Caco-2 (cell line): ENCODE measurements at places on chromosomes 7 and 10. TPM values are rescaled to one million over a fixed set of nuclear protein-coding genes. Genes with fewer than 3 reads are reported as not detected.

Gene PRKG1
- 0.09 and 0.12 TPM in 2 replicates for total RNA-seq

Gene GJD4
- total RNA-seq, result 0.18 TPM in 1 of 2 replicates, not detected in the other

Gene LIPN
- total RNA-seq, result not detected in 2 replicates

Gene MRM2
- total RNA-seq, result 48.8 and 49.3 TPM in 2 replicates

Gene PRF1
- 0.34 TPM in 1 of 2 replicates, not detected in the other for total RNA-seq

Gene FZD1
- total RNA-seq, result 1.2 and 1.5 TPM in 2 replicates

Gene ENTPD7
- 35.5 and 36.0 TPM in 2 replicates for total RNA-seq

Gene SLC18A3
- total RNA-seq, result not detected in 2 replicates

Gene C10orf105
- total RNA-seq, result not detected in 2 replicates

Gene OR6V1
- not detected in 2 replicates for total RNA-seq

Gene ANKRD22
- total RNA-seq, result not detected in 2 replicates

DNA sequence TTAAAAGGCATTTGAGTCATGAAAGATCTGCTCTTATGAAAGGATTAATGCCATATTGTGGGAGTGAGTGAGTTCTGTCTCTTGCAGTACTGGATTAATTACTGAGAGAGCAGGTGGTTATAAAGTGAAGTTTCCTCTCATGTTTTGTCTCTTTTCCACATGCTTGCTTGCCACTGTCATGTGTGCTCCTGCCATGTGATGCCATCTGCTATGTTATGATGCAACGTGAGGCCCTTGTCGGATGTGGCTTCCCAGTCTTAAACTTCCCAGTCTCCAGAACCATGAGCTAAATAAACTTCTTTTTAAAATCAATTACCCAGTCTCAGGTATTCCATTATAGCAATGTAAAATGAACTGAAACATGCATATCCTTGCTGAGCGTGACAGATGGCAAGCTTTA, 22.7 kb upstream of the TCTN3 start:
- no peak overlapping the region for H3K4me3 ChIP-seq
- H3K27me3 ChIP-seq, result no peaks in the 10 kb centered on the region
- DNase-seq, result no peak
- peaks cover 12% of the 10 kb centered on the region for H3K4me1 ChIP-seq
- no peak overlapping the region for H3K27ac ChIP-seq
- no peaks in the 10 kb centered on the region for H3K36me3 ChIP-seq

DNA sequence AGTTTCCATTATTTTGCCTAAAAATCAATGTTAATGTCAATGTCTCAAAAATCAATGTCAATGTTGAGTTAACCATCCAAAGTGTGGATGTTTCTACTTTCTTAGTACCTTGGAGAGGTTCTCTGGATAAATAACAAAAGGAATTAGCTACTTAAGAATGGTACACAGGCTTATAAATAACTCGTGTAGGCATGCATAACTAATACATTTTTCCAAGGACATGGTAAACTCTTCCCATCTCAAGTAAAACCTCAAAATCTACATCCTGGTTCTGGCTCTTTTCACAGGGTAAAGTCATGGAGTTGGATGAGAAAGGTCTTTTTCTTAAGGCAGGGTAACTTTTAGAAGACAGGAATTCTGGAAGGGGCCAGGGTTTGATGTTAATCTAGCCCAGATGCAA, 59.9 kb downstream of the CAV1 start:
- H3K36me3 ChIP-seq, result no peaks in the 10 kb centered on the region
- H3K27ac ChIP-seq, result no peak overlapping the region
- H3K4me1 ChIP-seq, result peaks cover 10% of the 10 kb centered on the region
- H3K27me3 ChIP-seq, result no peaks in the 10 kb centered on the region

DNA sequence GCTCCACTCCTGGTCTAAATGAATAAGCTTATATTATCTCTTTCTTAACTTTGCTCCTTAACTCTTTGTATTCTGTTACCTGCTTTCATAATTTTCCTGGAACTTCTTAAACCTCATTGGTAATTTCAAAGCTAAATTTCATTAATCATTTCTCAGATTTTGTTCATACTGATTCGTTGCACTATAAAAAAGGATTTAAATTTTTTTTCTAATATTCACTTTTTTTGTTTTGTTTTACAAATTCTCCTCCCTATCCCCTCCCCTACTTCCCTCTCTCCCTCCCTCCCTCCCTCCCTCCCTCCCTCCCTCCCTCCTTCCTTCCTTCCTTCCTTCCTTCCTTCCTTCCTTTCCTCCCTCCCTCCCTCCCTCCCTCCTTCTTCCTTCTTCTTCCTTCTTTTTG, 14.7 kb downstream of the ST7 start:
- no peaks in the 10 kb centered on the region for H3K27me3 ChIP-seq
- DNase-seq, result no peak
- no peaks in the 10 kb centered on the region for H3K4me1 ChIP-seq
- no peak overlapping the region for H3K4me3 ChIP-seq

DNA sequence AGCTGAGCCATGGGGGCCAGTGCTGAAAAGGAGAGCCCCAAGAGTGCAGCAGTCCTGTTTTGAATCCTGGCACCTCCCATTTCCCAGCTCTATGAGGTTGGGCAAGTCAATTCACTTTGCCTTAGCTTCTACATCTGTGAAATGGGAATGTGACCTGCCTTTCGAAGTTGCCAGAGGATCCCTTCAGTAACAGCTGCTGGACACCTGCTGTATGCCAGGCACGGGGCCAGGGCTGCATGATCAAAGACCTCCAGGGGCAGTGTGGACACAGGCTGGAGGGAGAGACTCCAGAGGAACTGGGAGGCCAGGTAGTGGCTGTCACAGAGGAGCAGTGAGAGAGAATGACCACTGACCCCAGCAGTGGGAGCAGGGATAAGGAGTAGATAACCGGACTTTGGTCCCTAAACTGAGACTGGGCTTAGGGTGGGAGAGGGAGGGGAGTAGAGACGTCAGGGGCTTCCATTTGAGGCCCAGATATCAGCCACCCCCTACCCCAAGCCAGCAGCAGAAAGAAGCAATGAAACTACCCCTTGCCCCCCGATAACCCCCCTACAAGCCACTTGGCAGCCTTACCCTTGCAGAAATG, 45.2 kb downstream of the SRRM3 start:
- H3K27me3 ChIP-seq, result no peaks in the 10 kb centered on the region
- no peak for DNase-seq
- no peaks in the 10 kb centered on the region for H3K4me1 ChIP-seq
- H3K27ac ChIP-seq, result no peak overlapping the region
- H3K36me3 ChIP-seq, result no peaks in the 10 kb centered on the region

DNA sequence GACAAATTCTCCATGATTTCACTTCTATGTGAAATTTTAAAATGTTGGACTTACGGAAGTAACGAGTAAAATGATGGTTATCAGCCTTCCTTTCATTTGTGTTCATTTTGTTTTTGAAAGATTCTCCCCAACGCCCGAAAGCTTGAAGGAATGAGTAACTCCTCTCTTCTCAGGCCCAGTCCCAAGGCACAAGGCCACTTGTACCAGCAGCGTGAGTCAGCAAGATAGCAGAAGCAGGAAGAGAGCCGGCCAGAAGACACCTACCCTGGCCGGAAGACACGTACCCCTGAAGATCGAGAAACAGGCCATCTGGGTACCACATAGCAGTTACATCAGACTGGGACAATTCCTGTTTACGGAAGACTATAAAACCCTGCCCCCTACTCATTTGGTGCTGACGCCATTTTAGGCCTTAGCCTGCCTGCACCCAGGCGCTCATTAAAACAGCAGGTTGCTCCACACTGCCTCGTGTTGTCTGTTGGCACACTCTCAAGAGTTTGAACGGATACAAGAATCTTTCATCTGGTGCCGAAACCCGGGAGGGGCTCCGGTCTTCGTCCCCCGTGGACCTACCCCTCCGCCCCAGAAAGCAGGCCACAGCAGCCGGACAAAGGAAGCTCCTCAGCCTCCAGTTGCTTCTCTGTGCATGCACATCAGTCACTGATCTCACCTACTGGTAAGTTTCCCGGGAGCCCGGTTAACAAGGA, 60.4 kb downstream of the LRRC17 start:
- H3K27ac ChIP-seq, result no peak overlapping the region
- DNase-seq, result no peak
- H3K27me3 ChIP-seq, result no peaks in the 10 kb centered on the region
- no peaks in the 10 kb centered on the region for H3K4me1 ChIP-seq
- H3K4me3 ChIP-seq, result no peak overlapping the region

- H3K36me3 ChIP-seq, result no peaks in the 10 kb centered on the region
- DNase-seq, result peak; percentile 26
- H3K27ac ChIP-seq, result no peak overlapping the region
- H3K4me1 ChIP-seq, result no peaks in the 10 kb centered on the region
- H3K27me3 ChIP-seq, result no peaks in the 10 kb centered on the region; the same call in 1 of the 2 replicates
Measured at GRCh38 chr10:124380256-124380995, 38.3 kb downstream of the OAT start.

- no peaks in the 10 kb centered on the region for H3K36me3 ChIP-seq
- no peak for DNase-seq
- H3K4me1 ChIP-seq, result peaks cover 13% of the 10 kb centered on the region
- H3K27me3 ChIP-seq, result no peaks in the 10 kb centered on the region
Measured at GRCh38 chr10:132580143-132580542, 42.6 kb downstream of the INPP5A start.

- no peak overlapping the region for H3K27ac ChIP-seq
- H3K27me3 ChIP-seq, result no peaks in the 10 kb centered on the region
- H3K4me3 ChIP-seq, result no peak overlapping the region
- no peak for DNase-seq
- H3K4me1 ChIP-seq, result peaks cover under 1% of the 10 kb centered on the region; the same call in 1 of the 2 replicates
Measured at GRCh38 chr7:151857866-151858450, 19.0 kb downstream of the PRKAG2 start.

DNA sequence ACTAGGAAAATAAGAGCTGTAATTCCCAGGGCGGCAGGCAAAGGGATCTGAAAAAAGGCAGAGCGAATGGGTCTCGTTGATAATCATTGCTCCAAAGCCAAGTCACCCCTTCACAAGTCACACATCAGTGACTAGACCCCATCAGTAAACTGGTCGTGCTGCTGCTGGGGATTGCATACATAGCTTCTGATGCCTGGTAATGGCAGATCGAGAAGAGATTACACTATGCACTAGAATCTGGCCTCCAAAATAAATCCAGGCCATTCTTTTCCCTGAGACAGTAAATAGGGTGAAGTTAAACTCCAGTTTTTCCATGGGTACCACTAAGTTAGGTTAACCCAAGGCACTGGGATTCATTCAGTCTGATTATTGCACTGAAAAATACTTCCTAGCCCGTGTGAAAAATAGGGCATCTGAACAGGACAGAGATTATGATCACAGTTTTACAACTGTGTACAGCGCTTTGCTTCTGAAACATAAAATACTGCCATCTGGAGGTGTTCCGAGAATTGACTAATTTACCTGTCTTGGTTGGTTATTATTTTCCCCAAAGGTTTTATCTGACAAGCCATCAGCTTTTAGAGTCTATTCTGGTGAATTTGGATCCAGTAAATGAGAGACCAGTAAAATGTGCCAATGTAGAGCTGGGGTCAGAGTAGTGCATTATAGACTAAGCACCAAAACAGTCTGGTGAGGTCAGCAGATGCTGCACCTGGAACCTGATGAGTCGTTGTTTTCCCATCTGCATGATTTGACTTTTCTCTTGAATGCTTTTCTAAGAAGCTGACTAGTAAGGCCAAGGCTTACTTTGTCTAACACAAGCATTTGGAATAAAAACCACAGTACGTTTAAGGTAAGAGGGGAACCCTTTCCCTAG, 82.9 kb upstream of the AFAP1L2 start:
- H3K27ac ChIP-seq, result no peak overlapping the region
- H3K36me3 ChIP-seq, result no peaks in the 10 kb centered on the region; the same call in 1 of the 2 replicates
- no peak overlapping the region for H3K4me3 ChIP-seq
- no peak for DNase-seq

- no peaks in the 10 kb centered on the region for H3K27me3 ChIP-seq
- no peak overlapping the region for H3K4me3 ChIP-seq
- H3K27ac ChIP-seq, result no peak overlapping the region
- no peak for DNase-seq
- no peaks in the 10 kb centered on the region for H3K4me1 ChIP-seq
Measured at GRCh38 chr10:42809676-42810075, 27.1 kb downstream of the BMS1 start.

DNA sequence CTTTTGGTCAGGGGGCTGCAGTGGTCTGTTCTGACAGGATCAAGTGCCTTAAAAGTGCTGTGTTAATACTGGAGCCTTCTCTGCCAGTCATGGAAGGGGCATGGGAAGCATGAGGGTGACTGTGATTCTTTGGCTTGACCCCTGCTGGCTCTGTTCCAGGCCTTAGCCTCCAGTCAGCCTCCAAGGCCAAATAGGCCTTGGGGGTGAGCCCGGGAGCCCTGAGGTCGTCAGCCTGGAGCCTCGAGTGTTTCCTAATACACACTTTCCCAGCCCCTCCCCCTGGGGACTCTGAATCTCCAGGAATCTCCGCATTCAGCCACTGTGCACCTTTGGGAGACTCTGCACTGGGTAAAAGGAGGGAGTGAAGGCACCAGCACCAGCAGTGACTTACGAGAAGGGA, 10.0 kb downstream of the HKDC1 start:
- peaks cover 1% of the 10 kb centered on the region; the same call in 1 of the 2 replicates for H3K36me3 ChIP-seq
- peaks cover 42% of the 10 kb centered on the region for H3K4me1 ChIP-seq
- no peak overlapping the region for H3K4me3 ChIP-seq
- no peaks in the 10 kb centered on the region for H3K27me3 ChIP-seq

- H3K4me3 ChIP-seq, result no peak overlapping the region
- no peaks in the 10 kb centered on the region for H3K36me3 ChIP-seq
- no peak for DNase-seq
- no peaks in the 10 kb centered on the region for H3K27me3 ChIP-seq
- no peak overlapping the region for H3K27ac ChIP-seq
Measured at GRCh38 chr7:94649450-94649849, 6.5 kb downstream of the SGCE start.

GRCh38 chr7:100464210-100464660, at the start of gene SPACDR:
SPACDR (minus strand) TSS chr7:100464260; CDS start chr7:100464025, 235 bp downstream.
- no peak for DNase-seq
- no peaks in the 10 kb centered on the region for H3K4me1 ChIP-seq
- no peaks in the 10 kb centered on the region for H3K27me3 ChIP-seq
- H3K36me3 ChIP-seq, result no peaks in the 10 kb centered on the region
- no peak within 1 kb of the TSS for H3K4me3 ChIP-seq
- H3K27ac ChIP-seq, result no peak within 1 kb of the TSS

GRCh38 chr7:31747553-31747952, 60.5 kb downstream of the PPP1R17 start:
- no peaks in the 10 kb centered on the region for H3K27me3 ChIP-seq
- H3K4me1 ChIP-seq, result no peaks in the 10 kb centered on the region
- H3K4me3 ChIP-seq, result no peak overlapping the region
- no peak for DNase-seq
- H3K36me3 ChIP-seq, result no peaks in the 10 kb centered on the region

DNA sequence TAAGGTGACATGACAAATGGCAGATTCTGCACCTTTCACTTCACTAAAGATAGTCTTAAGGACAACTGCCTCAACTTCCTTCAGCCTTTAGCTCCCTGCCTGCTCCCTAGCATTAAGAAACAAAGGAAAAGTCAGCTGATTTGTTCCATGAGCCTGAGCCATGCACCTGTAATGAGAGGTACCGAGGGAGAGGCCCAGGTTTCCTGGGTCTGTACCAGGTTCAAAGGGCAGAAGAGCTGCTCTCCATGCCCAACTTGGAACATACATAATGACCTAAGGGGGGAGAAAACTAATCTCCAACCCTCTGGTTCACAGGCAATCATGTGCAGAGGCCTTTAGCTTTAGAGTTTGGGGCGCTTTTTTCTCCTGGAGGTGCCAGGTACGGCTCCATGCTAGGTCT, 111.2 kb downstream of the JAZF1 start:
- no peak overlapping the region for H3K27ac ChIP-seq
- H3K4me3 ChIP-seq, result no peak overlapping the region
- no peaks in the 10 kb centered on the region; the same call in 1 of the 2 replicates for H3K27me3 ChIP-seq
- H3K36me3 ChIP-seq, result no peaks in the 10 kb centered on the region

GRCh38 chr7:88490161-88490560, 183.5 kb upstream of the STEAP4 start:
- no peaks in the 10 kb centered on the region for H3K4me1 ChIP-seq
- H3K4me3 ChIP-seq, result no peak overlapping the region
- no peak for DNase-seq
- H3K27ac ChIP-seq, result no peak overlapping the region
- H3K27me3 ChIP-seq, result no peaks in the 10 kb centered on the region
- H3K36me3 ChIP-seq, result no peaks in the 10 kb centered on the region
